Fibroblast of skin of right biceps (primary cell): ENCODE measurements at places on chromosomes 7 and 10.
A peak's percentile ranks its signal among the peaks of the same experiment; 100 is the strongest.

- DNase-seq: peak; percentile 42
Observed at GRCh38 chr10:49050366-49050765, 65.0 kb downstream of the VSTM4 start.

DNA sequence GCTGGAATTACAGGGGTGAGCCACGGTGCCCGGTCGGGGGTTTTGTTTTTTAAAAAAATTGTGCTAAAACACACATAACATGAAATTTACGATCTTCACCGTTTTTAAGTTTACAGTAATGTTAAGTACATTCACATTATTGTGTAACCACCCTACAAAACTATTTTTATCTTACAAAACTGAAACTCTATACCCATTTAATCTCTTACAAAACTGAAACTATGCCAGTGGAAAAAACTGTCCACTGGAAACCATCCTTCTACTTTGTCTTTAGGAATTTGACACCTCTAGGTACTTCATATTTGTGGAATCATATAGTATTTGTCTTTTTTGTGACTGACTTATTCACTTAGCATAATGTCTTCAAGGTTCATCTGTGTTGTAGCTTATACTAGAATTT, 1.0 kb upstream of the PSMC2 start:
- DNase-seq: peak; percentile 19

GRCh38 chr10:29482591-29483431, 152.0 kb downstream of the SVIL start:
- DNase-seq: peak; percentile 86

GRCh38 chr10:102200751-102201640, 25.1 kb upstream of the ELOVL3 start:
- DNase-seq: no peak

- DNase-seq: peak; percentile 16
Observed at GRCh38 chr7:22607180-22607579, 107.2 kb upstream of the STEAP1B start.
